Heart left ventricle (tissue), 16 donors: ENCODE measurements at places on chromosomes 13 and 19. TPM values are rescaled to one million over a fixed set of nuclear protein-coding genes. Genes with fewer than 3 reads are reported as not detected.
A peak's percentile ranks its signal among the peaks of the same experiment; 100 is the strongest.

DNA sequence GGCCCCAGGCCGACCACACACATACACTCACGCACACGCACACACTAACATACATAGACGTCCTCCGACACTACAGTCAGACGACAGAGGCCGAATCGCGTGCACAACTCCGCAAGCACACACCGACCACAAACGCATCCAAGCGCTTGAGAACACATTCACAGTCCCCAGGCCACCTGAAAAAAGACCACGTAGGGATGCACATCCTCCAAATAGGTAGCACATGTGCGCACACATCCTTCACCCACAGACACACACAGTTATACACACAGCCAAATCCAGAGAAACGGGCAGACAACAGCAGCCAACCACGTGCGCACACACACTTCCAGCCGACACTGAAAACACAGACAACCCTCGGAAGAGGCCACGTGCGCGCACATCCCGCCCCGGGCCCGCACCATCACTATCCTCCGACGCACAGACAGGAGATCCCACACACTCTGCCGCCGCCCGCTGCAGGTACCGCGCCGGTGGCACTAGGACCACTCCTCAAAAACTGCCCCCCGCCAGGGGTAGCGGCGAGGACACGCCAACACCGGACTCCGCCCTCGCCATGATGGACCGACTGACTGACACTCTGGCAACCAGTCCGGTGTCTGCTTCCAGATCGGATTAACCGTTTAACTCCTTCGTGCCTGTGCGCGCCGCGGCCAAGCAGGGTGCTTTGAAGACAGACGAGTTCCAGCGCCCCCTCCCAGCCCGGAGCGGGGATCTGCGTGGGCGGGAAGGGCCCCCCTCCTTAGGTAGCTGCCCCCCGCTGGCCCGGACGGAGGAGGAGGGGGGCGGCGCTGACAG, 493 bp upstream of the PDE4A start:
- DNase-seq: no peak

GRCh38 chr13:111936267-111936925, 130.6 kb upstream of the SOX1 start:
- DNase-seq: no peak

DNA sequence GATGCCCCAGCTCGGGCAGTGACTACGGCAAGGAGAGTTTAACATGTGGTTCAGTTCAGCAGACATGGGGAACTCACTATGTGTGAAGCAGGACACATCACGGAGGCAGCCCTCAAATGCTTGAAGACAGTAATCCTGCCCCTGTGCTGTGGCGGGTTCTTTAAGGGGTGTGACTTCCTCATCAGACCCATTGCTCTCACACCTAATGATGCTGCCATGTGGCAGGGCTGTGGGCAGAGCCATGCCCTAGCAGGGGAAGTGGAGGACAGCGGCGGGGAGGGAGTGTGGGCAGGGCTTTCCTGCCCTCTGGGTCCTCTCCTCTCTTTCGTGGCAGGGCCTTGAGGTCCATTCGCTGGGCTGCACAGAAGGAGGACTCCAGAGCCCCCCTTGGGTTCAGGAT, 131.1 kb upstream of the GJB6 start:
- peak; percentile 37 for DNase-seq

DNA sequence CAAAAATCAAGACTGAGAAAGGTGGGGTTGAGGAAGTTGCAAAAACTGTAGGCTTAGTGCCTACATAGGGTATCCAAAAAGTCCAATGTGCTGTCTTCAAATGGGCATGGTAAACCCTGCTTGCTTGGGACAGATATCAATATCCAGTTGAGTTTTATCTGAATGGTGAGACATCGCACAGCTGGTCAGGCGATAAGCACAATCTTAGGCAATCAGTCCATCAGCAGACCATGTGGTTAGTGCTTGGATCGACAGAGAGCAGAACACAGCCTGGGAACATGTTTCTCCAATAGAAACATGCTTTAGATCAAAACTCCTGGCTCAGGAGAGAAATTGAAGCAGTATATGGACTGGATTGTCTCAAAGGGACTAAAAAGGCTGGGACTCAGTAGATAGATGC, 151.3 kb upstream of the IPO5 start:
- no peak for DNase-seq

- DNase-seq: no peak
Measured at GRCh38 chr19:50858886-50859285, 4.2 kb downstream of the KLK3 start.

GRCh38 chr19:18558202-18558555, 509 bp downstream of the KXD1 start:
- no peak for DNase-seq

- DNase-seq: no peak
Measured at GRCh38 chr19:38028913-38029510, 122.0 kb downstream of the SIPA1L3 start.

DNA sequence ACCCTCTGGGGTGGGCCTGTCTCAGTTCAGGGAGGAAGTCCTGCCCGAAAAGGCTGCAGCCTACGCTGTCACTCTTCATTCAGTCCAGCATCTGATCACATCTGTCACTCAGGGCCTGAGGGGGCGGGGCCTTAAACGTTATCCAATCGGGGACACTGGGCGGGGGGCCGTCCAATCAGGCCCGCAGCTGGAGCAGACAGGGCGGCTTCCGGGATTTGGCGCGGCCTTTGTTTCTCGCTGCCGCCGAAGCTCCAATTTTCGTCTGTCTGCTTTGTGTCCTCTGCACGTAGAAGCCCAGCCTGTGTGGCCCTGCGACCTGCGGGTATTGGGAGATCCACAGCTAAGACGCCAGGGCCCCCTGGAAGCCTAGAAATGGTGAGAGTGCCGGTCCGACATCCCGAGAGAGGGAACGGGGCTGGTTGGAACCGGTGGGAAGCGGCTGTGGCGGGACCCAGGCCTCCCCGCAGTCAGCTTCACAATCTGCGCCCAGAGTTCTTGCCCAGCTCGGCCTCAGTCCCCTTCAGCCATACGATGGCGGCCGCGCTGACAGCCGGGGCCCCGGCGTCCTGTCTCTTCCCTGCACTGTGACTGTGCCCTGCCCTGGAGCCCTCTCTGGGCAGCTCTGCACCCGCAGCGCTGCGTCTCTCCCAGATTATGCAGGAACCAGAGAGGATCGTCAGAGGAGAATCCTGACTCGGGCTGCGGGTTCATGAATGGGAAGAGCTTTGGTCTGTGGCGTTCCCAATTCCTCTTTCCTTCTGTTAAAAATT, at the start of gene ZNF730:
ZNF730 (plus strand) TSS at position 224 of the 770 bp plus-strand sequence; CDS start at position 373, 149 bp downstream.
- DNase-seq: peak; percentile 90

DNA sequence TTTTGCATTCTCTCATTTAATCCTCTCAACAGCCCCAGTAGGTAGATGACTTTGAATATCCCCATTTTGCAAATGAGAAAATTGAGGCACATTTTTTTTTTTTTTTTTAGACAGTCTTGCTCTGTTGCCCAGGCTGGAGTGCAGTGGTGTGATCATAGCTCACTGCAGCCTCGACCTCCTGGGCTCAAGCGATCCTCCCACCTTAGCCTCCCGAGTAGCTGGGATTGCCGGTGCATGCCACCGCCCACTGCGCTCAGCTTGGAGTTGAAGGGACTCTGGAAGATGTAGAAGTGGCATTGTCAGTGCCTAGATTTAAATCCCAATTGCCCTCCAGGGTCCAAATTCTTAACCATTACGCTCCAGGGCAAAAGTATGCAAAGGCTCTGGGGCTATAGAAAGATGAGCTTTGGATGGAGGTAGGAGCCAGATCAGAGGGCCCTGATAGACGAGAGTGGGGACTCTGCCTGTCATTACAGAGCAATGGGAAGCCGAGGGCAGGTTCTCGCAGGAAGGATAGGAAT, 813 bp upstream of the MCOLN1 start:
- no peak for DNase-seq

- DNase-seq: peak; percentile 51
Measured at GRCh38 chr13:112452380-112453206, 76.4 kb downstream of the SPACA7 start.

DNA sequence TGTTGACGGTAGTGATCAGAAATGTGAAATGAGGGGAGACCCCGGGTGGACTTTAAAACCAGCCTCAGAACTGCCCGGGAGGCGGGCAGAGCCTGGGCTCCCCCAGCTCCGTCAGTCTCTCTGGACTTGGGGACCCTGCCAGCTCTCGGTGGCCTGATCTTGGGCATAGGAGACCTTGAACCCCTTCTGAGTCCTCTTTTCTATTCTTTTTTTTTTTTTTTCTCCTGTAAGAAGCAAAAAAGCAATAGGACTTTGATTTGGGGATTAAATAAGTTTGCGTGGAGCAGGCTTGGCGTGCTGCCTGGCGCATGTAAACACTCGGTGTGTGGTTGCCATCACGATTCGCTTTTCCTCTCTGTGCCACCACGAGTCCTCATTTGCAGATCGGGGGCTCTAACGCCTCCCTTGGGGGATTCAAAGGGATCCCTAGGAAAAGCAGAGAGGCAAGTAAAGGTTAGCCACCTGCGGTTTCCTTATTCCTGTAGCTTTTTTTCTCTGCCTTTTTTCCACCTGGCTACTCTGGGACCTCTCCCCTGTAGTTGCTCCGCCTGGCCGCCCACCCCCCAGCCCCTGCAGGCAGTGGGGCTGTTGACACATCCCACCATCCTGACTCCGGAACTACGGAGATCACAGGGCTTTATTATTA, 1.3 kb downstream of the SAFB start:
- peak; percentile 20 for DNase-seq

GRCh38 chr13:103157016-103157415, 90.8 kb upstream of the SLC10A2 start:
- DNase-seq: no peak

GRCh38 chr13:109331898-109332297, 454.5 kb downstream of the IRS2 start:
- DNase-seq: no peak

ZNF569 gene
- 4.4 TPM for polyA plus RNA-seq

IGFL2 gene
- not detected for polyA plus RNA-seq

PDS5B gene
- 3.7 TPM for polyA plus RNA-seq

CEACAM7 gene
- not detected for polyA plus RNA-seq

POLRMT gene
- polyA plus RNA-seq: 75.2 TPM

HNRNPM gene
- polyA plus RNA-seq: 183 TPM

SSC5D gene
- 1.4 TPM for polyA plus RNA-seq

BEST2 gene
- polyA plus RNA-seq: not detected

KCNN1 gene
- polyA plus RNA-seq: 0.08 TPM

PTOV1 gene
- polyA plus RNA-seq: 135 TPM

CGB3 gene
- polyA plus RNA-seq: not detected
